ACHN (cell line): ENCODE measurements at places on chromosomes 3 and 15.

- no peak for DNase-seq
Observed at GRCh38 chr15:56356616-56357015, 8.6 kb upstream of the TEX9 start.

GRCh38 chr15:40420793-40421192, 15.2 kb downstream of the IVD start:
- DNase-seq: no peak

GRCh38 chr15:44308415-44308814, 19.9 kb downstream of the GOLM2 start:
- DNase-seq: no peak

- no peak for DNase-seq
Observed at GRCh38 chr3:58274027-58274614, 31.9 kb upstream of the RPP14 start.

DNA sequence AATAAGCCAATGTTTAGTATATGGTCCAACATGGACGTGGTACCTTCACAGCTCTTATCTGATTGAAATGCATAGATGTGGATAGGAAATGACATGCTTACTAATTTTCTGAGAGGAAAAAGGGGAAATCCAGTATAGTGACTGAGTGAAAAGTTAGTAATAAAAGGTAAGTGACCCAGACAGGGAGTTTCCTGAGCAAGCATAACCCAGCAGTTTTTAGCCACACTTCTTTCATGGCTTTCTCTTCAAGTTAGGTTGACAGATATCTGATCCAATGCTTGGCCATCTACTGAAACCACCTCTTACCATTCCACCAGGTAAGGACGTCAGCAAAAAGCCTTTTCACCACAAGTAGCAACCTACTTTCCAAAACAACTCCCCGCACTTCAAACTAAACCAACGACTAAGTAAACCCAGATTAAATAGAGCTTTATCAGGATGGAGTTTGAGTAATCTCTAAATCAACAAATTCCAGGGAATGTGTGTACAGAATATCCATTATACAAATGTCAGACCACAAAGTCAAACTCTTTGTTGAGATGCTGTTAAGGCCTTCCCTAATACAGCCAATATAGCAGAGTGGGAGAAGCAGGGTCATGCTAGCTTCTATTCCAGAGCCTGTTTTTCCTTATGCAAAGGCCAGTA, 329.7 kb downstream of the RORA start:
- no peak for DNase-seq

- DNase-seq: no peak
Observed at GRCh38 chr3:4528819-4529600, 35.9 kb downstream of the ITPR1 start.

DNA sequence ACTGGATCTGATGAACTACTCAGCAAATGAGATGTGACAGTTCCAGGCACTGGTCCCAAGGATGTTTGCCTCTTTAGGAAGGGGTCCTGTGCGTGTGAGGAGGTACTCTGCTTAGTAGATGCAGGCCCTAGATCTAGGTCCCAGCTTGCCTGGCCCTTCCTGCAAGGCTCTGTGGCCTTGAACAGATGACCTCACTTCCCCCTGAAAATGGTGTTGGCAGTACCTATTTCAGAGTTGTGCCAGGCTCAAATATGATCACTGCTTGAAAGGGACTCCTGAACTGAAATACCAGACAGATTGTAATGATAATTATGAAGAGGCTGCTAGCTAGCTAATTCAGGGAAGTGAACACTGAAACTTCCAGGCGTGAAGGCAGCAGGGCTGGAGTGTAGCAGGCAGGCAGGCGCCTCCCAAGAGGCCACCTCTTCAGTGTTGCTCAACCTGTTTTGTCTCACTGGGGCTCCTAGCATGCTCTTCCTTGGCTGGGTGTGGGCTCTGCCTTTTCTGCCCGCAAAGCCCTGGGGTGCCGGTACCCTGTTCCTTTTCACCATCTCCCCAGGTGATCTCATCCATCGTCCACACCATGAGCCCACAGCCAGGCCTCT, 24.1 kb upstream of the CPNE9 start:
- DNase-seq: no peak

GRCh38 chr3:194736277-194736895, 50.7 kb downstream of the FAM43A start:
- no peak for DNase-seq

DNA sequence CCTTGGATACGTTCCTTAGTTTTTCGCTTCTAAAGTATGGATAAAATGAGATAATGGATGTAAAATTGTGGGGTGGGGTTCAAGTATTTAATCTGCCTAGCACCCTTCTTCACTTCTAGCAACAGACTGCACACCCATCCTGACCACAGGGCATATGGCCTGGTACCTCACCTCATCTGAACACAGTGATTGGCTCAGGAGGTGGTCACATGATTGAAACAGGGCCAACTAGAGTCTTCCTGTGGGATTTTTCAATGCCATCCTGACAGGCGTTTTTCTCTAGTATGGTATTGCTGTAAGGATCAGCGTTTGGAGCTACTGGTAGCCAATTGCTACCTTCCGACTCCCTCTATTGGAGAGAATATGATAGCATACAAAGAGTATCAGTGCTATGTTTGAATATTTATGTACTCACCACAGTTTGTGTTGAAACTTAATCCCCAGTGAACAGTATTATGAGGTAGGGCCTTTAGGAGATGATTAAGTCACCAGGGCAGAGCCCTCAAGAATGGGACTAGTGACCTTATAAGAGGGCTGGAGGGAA, 172.2 kb downstream of the PPM1L start:
- DNase-seq: no peak

- no peak for DNase-seq
Observed at GRCh38 chr15:70080347-70080746, 17.4 kb downstream of the TLE3 start.

DNA sequence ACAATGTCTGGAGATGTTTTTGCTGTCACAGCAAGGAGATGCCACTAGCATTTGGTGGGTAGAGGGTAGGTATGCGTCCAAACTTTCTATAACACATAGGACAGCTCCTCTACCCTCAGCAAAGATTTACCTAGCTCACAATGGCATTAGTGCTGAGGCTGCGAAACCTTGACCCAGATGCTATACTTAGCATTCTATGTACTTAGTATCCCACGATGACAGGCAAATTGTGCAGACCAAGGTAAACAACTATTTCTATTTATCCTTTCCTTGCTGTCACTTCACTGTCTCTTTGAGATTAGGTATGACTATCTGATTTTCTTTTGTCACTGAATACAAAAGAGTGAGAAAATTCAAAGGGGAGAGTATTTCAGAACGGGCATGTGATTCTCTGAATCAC, 265.2 kb upstream of the ZNF385D start:
- DNase-seq: no peak

DNA sequence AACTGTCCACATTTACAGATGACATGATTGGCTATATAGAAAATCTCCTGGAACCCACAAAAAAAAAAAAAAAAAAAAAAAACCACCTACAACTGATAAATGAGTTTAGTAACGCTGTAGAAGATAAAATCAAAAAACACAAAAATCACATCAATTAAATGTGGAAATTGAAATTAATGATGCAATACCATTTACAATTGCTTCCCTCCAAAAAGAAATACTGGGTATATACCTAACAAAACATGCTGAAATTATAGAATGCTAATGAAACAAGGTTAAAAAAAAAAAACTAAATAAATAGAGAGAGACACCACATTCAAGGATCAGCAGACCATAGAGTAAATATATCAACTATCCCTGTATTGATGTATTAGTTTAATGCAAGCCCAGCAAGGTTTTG, 215.7 kb downstream of the ULK4 start:
- DNase-seq: no peak
